Endothelial cell (in vitro differentiated cells): ENCODE measurements at places on chromosomes 6 and 20.

- no peak for DNase-seq
Observed at GRCh38 chr6:93792746-93793145, 373.4 kb upstream of the EPHA7 start.

DNA sequence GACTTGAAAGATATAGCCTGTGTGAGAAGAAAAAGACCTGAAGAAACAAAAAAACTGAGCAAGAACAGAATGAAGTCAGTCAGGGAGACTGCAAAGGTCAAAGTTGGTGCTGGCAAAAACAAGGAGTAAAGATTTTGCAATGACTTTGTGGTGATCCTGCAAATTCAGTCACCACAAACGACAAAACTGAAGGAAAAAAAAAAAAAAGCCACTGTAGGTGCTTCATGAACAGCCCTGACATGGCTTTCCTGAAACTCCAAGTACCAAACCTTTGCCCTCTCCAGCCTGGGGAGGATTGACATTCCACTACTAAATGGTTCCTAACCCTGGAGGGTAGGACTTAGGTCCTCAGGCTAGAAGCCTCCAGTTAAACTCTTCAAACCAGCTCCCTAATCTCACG, 114.7 kb upstream of the BEND3 start:
- no peak for DNase-seq

GRCh38 chr20:52230409-52230808, 38.8 kb upstream of the ZFP64 start:
- DNase-seq = no peak

- DNase-seq = no peak
Observed at GRCh38 chr20:34362502-34363061, 491 bp upstream of the ITCH start.

DNA sequence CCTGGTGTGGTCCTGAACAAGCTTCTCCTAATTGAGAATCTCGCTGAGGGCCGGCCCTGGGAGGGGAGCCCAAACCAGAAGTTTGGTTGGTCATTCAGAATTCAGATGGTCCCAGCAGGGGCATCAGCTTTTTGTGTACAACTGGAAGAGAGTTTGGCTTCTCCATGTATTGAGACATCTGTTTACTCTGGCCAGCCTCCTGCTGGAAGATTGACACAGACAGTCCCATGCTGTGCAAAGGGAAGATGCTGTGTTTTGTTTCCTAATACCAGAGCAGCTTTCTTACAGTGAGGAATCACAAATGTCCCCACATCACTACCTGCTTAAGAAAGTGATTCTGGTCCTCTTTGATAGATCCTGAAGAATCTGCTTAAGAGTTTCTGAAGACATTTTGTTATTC, 97.8 kb downstream of the PLEKHG1 start:
- DNase-seq = no peak

GRCh38 chr6:10408457-10408856, 6.4 kb downstream of the TFAP2A start:
- DNase-seq = no peak

DNA sequence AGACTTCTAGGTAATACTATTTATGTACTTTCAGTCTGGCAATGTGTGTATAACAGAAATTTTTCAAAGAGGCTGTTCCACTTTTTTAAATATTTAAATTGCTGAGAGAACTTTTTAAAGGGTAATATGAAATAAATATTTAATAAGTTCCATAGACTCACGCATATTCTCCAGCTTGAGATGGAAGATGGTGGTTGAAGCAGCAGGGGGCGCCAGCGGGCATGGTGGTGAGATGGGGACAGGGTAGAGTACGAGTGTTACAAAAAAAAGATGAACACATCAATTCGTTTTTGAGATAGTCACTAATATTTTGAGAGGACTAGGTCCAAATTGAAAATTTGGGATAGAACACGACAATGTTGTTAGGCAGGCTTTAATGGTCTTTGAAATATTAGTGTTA, 68.4 kb downstream of the RSPO3 start:
- DNase-seq = peak; percentile 67

- no peak for DNase-seq
Observed at GRCh38 chr6:116352515-116353471, 18.0 kb upstream of the DSE start.

GRCh38 chr6:70811788-70812187, 144.1 kb downstream of the SMAP1 start:
- no peak for DNase-seq

- peak; percentile 88 for DNase-seq
Observed at GRCh38 chr20:62791301-62792181, 4.7 kb upstream of the MRGBP start.

GRCh38 chr20:44324343-44324742, 12.5 kb upstream of the R3HDML start:
- no peak for DNase-seq

DNA sequence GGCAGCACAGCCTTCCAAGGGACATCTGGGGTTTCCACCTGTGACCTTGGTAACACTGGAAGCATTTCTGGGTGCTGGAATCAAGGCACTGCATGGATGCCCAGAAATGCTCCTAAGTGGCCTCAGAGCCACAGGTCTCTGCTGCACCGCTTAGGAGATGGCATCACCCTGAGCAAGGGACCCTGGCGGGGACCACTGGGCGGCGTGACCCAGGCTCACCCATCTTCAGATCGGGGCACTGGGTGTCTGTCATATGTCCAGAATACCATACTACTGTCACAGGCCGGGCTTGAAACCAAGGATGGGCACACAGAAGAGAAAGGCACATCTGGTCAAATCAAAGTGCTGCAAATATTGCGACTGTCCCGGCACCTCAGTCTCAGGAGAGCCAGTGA, 45.9 kb downstream of the SSR1 start:
- no peak for DNase-seq

DNA sequence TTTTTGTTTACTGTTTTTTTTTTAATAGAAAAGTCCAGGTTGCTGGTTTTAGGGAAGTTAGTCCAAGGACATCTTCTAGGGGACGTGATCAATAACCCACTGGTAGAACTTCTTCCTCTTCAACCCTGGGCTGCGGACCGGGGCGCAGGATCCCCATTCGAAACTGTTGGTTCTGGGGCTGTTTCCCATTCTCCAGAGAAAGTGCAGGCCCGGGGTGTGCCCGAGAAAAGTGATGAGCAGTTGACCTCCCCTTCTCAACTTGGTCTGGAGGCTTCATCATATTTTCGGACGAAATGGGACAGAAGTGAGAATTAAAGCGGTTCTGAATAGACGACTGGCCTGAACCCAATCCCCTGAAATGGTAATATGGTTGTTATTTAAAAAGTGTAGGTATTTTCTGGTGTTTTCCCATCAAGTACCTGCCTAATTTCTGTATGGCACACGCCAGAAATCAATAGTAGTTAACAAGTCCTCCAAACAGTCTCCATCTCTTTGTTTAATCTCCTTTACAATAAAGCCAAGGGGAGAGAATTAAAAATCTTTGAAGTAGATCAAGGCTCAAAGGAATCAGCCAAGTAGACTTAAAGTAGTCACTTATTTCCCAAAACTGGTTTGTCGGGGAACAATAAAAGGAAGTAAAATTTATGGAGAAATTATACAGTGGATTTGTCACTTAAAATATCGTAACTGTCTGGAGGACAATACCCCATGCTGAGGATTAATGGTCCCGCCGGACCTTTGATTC, 550 bp upstream of the PRDM13 start:
- DNase-seq = no peak
